ENCODE measurements at places on chromosomes 6 and 20.

DNA sequence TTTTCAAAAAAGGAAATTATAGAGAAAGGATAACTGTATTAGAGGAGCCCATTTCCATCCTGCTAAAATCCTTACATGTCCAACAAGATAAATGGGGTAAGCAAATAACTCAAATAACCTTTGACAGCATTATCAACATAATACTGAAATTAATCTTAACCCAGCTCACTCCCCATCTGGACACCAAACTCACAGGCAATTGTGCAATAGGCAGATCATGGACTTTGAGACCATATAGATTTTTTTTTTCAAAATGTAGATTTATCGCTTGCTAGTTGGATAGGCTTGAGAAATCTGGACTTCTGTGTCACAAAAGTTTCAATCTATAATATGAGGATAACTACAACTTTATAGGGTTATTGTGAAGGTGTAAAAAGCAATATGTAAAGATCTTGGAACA, 134.4 kb upstream of the ASCC3 start:
- DNase-seq = no peak

DNA sequence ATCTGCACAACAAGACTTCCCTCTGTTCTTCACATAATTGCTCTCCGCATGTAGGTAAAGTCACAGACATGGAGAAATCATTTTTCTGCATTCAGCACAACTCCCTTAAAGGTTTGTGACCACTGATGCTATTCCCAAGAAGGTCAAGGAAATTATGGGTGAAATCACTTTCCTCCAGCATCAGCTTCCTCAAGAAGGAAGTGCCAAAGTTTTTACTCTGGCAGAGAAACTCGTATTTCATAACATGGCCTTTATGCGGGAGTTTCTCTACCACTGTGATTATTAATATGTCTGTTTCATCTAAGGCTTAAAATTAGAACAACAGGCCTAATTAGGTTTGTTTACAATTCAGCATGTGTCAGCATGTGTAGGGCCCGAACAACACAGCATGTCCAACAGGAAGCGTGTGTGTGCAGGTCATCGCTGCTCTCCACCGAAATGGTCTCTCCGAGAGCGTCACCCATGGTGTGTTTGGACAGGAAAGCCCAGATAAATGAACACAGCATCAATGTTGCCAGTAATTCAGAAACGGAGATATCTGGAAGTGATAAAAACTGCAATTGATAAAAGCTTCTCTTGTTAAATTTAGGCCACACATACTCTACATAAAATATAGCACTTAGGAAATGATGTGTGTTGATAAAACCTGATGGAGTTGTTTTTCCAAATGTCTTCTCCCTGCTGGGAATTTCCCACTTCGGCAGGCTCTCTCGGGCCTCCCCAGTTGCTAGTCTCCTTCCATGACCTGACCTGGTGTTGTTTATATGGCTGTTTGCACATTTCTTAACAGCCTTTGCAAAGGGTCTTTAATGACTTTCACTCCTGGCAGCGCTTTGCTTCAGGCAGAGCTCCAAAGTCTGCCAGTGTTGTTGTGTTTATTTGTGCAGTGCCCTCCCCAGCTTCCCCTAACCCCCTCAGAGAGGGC, 265.1 kb upstream of the CEP162 start:
- no peak for DNase-seq

DNA sequence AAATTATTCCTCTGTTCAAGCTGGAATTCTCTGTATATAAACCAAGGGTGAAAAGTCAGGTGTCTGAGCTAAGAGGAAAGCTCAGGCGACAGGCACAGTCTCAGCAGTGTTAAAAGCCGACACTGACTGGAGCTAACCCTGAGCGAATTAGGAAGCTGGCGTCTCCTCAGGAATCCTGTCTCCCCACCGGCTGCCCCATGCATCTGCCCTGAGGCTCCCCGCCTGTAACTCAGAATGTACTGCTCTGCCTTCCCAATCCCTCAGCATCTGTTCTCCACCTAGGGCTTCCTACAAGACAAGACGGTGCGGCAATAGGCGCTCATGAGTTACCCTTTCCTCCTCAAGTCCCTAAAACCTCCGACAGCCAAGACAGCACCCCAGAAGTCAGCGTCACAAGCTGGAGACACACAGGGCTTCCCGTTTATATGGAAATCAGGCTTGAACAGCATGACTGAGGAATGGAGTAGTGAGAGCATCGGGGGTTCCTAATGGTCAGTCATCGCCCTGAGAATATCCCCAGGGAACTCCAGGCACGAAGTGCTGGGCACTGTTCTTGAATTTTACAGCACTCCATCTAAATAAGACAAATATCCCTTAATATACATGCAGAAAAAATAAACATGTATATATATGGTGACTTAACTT, 33.5 kb downstream of the WDR27 start:
- no peak for DNase-seq

DNA sequence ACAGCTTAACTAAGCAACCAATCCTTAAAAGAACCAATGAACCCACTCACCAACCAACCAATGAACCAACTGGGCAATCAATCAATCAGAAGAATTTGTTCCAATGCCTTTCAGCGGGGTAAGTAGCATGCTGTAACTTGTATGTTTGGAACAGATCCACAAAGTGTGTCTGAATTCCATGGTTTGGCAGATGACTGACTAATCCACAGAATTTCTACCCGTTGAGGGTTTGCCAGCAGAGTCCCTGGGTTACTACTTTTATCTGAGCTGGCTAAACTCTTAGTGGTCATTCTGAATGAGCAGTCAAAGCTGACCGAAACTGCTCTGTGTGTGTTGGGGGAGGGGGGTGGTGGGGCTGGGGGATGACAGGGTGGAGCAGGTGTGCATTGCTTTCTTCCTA, 125.0 kb upstream of the JAG1 start:
- DNase-seq = no peak

- DNase-seq = no peak
Observed at GRCh38 chr6:150874179-150874578, 8.7 kb downstream of the MTHFD1L start.

- no peak for DNase-seq
Observed at GRCh38 chr6:44104481-44105021, 22.7 kb downstream of the MRPL14 start.

GRCh38 chr6:148790817-148791216, 44.0 kb downstream of the UST start:
- DNase-seq = no peak

DNA sequence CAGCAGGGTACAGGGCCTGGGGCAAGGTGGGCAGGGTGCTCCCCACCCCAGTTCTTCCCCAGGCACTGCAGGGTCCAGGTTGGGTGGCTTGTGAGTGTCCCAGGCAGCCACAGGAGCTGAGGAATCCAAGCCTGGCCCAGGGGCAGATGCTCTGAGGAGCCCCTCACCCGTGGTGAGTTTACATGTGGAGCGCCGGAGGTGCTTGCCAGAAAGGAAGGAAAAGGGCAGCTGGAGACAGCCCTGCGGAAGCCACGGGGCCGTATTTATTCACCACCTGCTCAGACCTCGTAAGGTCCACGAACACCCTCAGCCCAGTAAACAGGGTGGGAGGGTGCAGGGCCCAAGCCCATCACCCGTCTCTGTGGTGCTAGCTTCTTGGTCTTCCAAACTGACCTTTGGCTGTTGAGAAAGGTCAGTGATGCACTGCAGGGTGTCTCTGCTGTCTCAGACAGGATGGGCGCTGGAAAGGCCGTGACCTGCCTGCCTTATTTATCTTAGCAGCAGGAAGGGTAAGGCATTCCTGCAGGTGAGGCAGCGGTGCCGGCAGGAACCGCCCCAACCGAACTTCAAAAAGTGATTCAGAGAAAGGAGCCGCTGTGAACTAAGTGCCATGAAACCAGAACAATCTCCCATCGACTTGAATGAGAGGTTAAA, 4.0 kb upstream of the FRMD1 start:
- DNase-seq = no peak

- no peak for DNase-seq
Observed at GRCh38 chr6:52417675-52418111, 2.4 kb upstream of the EFHC1 start.

GRCh38 chr20:36784900-36785299, 11.3 kb upstream of the DSN1 start:
- DNase-seq = no peak

DNA sequence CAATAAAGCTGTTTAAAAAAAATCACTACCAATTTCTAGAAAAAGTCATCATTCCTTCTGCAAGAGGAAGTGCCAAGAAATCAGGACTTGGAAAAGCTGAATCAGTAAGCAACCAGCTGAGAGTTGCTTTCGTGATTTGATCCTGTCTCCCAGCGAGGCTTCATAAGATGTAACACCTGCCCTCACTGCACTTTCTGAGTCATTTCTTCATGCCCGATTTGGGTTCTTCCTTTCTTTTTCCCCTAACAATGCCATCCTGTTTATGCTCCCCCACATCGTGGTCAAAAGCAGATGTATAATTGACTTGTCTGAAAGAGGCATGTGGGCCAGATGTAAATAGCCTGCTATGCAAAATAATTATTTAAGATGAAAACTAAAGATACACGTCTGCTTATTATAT, 52.1 kb downstream of the RIPOR2 start:
- DNase-seq = peak; percentile 13

- no peak for DNase-seq
Observed at GRCh38 chr20:49620364-49621240, 52.7 kb upstream of the PTGIS start.

- DNase-seq = no peak
Observed at GRCh38 chr6:159919011-159919511, 28.3 kb downstream of the MAS1 start.
